Naive thymus-derived CD8-positive, alpha-beta T cell (primary cell): ENCODE measurements at places on chromosomes 7 and 10. TPM values are rescaled to one million over a fixed set of nuclear protein-coding genes. Genes with fewer than 3 reads are reported as not detected.

DNA sequence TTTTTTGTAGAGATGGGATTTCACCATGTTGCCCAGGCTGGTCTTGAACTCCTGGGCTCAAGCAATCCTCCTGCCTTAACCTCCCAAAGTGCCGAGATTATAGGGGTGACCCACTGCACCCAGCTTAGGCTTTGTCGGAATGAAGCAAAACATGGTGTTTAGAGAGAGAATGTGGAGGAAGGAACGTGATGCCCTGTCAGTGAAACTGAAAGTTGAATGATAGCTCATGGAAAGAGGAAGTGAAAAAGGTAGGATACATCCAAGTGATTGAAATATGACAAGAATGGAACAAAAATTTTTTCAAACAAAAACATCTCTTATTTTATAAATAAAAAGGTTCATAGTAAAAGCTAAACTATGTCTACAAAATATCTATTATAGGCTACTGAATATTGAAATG, 5.9 kb downstream of the AKAP9 start:
- no peak for DNase-seq

- no peak for DNase-seq
Measured at GRCh38 chr7:114630201-114630990, 215.8 kb downstream of the FOXP2 start.

DNA sequence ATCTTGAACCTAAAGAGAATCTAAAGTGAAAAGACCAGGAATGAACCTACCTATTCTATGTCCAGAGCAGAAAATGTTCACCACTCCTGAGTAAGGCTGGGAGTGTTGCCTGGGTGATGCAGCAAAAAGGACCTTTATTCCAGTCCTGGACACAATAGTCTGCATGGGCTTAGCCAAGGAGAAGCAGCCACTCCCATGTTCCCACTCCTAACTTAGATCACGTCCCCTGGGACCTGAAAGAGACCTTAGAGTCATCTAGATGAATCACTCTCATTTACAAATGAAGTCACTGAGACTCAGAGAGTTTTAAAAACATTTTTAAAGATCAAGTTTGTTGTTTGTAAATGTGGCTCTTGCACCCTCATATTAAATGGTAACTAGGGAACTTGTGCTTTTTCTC, 763.4 kb downstream of the KCNMA1 start:
- no peak for DNase-seq

DNA sequence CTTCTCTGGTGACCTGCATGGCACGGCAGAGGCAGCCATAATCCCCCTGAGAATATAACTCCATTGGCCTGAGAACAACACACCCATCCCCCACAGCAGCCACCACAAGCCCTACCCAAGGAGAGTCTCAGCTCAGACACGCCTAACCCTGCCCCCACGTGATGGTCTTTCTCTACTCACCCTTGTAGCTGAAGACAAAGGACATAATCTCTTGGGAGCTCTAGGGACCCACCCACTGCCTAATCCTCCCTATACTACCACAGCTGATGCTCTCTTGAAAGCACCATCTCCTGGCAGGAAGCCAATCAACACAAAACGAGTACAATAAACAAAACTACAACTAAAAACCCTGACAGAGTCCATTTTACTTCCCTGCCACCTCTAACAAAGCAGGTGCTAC, 30.7 kb upstream of the HPSE2 start:
- no peak for DNase-seq

DNA sequence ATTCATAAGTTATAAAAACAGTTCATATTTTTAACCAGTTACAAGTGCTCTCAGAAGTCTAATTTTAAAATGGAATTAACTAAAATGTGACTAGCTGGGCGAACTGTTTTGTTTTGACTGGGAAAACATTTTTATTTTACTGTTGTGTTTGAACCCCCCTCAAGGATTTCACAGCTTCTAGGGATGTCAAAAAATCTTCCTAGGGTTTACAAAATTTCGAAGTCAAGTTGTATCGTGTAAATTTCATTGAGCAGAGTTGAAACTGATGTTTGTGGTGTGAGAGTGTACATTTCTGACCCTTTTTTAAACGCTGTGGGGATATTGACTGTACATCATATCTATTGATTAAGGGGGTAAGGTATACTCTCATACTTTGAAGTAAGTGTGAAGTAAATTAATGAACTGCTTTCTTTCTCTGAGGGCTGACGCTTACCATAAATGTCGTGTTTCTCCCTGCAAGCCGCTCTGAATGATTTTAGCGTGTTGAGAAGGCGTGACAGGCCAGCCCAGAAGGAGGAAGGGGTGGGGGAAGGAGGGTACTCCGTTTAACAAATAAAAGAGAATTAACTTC, 1.8 kb upstream of the SP8 start:
- no peak for DNase-seq

DNA sequence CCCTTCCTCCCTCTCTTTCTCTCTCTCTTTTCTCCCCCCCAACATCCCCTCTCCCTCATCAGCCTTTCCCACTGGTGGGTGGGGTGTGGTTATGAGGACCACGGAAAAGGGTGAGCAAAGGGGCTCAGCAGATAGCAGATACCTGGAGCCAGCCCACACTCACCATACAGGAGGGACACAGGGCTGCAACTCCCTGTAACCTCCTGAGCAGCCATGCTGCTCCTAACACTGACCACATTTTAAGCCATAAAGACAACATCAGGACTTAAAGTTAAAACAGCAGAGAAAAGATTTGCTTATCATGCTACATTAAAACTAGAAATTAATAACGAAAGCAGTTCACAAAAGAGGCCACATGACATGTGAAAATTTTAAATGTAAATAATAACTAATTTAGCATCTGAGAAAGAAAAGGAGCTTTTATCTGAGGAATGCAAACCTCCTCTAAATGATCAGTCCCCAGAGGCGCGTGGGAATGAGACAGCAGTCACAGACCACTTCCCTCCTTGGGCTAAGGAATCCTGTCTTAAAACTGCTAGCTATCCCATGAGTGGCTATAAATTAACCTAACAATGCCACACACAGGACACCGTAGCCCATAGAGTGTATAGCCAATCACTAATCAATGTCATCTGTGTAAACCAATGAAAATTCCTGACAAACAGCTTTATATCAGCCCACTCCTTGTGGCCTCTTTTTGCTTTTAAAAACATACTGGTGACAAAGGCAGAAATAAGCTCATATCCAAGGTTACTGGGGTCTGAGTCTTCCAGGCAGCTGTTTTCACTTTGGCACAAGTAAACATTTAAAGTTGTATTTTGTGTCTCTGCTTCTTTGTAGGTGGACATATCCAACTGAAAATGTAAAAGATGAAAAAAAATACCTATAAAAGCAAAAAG, 33.3 kb downstream of the PKD1L1 start:
- no peak for DNase-seq

DNA sequence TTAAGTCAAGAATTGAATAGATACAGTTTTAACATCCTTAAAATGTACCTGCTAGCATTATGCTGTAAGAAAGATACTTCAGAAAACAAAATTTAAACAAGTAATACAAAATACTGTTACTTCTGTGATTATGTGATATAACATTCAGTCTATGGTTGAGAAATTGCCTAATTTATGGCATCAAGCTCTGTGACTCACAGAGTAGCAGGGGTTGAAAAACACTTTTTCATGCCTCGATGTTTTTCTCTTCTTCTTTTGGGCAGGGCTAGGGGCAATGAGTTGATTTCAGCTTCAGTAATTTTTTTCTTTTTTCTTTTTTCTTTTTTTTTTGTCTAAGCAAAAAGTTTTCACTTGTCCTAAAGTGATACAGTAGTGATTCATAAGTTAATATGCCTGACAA, 209.2 kb downstream of the MBL2 start:
- no peak for DNase-seq

- no peak for DNase-seq
Measured at GRCh38 chr10:103144041-103144440, 49.0 kb downstream of the NT5C2 start.

GRCh38 chr10:119595134-119595675, 1.6 kb downstream of the TIAL1 start:
- DNase-seq = no peak

GRCh38 chr10:62075414-62075813, 173.9 kb downstream of the ARID5B start:
- no peak for DNase-seq

DNA sequence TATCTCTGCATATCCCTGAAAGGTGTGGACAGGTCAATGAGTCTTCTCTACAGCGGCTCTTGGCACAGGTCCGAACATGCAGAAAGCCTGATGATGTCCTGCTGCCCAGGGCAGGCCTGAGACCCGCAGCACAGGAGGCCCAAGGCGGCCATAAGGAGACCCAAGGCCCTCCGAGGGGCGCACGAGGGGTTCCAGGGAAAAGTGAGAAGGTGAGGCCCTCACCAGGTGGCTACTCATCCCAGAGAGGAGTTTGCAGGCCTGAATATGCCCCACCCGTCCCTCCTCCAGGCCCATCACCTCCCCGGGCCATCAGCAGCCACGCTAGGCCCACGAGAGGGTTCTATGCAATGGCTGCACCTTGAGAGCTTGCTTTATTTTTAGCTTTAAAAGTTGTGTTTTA, 173.4 kb upstream of the RHEB start:
- DNase-seq = no peak

- DNase-seq = peak; percentile 72
Measured at GRCh38 chr10:22316286-22317075, at the start of gene COMMD3. Gene COMMD3 (plus strand): TSS chr10:22316388. CDS start chr10:22316418, 30 bp downstream.

- no peak for DNase-seq
Measured at GRCh38 chr10:4086131-4086898, 301.3 kb upstream of the KLF6 start.

- DNase-seq = no peak
Measured at GRCh38 chr10:83817797-83818196, 321.5 kb upstream of the GHITM start.

DNA sequence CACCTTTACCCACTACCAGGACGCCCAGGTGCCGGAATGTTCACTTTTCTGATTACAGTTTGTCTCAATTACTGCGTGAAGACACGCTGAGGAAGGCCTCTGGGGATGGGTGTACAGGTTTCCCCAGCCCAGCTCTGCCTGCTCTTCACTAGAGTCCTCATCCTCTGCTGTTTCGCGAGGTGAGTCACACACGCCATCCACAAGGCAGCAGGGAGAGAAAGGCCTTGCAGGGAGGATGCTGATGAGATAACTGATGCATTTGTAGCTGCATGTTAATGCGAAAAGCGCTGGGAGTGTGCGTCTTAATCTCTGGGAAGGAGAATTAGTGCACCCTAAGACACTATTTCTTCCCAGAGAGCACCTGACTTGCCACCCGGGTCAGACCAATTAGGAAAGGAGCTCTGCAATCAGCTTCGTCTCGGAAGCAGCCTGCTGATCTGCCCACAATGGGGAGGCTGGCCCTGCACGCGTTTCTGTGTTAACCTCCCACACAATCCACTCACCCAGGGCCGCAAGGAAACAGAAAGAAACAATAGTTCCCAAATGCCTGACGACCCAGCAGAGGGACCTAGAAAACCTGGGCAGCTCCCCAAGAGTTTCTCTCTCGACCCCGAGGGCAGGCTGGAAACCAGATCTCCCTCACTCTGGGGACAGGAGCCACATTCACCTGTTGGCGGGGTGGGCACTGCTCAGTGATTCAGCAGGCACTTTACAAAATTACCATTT, 578.7 kb downstream of the GLRX3 start:
- no peak for DNase-seq

DNA sequence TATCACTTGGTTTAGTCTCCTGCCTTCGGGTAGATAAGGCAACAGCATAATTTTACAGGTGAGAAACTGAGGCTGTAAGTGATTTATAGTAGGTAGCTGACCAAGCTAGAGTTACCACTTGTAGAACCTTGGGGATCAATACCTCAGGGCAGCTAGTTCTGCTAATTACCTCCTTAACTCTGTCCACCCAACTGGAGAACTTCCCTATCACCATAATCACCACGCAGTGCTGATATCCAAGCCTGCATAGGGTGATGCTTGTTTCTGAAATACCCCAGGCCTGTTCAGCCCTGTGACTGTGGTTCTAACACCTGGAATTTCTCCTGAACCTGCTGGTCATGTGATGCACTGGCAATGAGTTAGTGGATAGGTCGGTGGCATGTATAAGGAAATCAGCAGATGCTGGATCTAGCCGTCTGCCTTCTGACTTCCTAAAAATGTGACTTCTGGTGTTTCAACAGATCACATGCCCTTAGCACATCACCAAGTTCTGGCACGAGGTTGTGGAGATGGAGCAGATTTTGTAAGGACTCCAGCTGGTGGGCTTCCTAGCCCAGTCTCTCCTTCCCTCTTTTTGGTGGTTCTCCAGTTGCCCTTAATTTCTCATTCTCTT, 15.3 kb downstream of the PLAU start:
- no peak for DNase-seq

DNA sequence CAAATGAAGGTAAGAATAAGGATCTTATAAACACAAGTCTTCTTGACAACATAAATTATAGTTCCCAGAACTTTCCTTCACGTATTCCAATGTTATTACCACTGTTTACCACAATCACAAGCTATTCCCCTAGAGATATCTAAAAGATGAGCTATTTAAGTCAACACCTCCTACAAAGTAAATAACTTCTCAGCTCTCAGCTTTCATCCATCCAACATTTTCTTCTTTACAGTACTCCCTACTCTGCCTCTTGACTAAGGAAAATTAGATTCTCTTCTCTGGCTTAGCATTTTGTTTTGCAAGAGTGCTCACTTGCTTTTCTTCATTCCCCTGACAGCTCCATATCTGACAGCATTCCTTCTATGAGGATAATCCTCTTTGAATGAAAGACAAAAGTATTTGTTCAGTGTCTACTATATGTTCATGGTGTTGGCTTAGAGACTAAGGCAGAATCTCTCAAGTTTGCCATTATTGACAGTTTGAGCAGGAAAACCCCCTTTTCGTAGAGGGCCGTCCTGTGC, 93.0 kb upstream of the IL6 start:
- no peak for DNase-seq

DNA sequence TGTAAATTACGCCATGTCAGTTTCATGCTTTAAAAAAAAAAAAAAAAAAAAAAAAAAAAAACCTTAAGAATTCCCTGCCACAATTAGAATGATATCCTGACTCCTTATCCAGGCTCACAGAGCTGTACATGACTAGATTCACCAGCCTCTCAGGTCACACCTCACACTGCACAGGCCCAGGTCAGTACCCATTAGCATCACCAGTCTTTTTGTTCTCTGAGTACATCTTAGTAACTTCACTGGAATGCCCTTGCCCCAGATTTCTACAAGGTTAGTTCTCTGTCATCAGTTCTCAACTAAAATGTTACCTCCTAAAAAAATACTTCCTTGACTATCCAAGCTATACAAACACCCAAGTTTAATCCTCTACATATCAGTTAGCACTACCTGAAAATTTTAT, 211.0 kb downstream of the LRRN3 start:
- no peak for DNase-seq

DNA sequence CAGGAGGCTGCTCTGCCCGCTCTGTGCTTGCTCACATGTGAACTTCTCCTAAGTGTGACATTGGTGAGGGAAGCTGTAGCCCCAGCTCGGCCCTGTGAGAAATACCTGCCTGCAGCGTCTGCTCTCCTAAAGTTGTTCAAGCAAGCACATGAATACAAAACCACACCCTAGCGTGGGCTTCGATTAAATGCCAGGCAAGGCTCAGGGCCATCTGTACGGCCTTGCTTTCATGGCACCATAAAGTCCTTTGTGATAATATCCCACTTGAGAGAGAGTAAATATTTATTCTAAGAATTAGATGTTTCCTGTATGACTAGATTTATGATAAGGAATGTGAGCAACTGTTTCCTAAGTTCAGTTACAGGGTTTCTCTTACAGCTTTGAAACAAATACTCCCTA, 262.8 kb upstream of the KLF14 start:
- no peak for DNase-seq

The MET gene
- total RNA-seq = not detected

The ANKRD30A gene
- total RNA-seq = not detected

The TMEM270 gene
- not detected for total RNA-seq

The TUBB8 gene
- not detected for total RNA-seq

The CYP26C1 gene
- total RNA-seq = 0.44 TPM

The UCN3 gene
- total RNA-seq = not detected

The PDE6C gene
- not detected for total RNA-seq

The SPDYE8 gene
- total RNA-seq = not detected

The SDK1 gene
- total RNA-seq = 0.11 TPM

The FBXW4 gene
- total RNA-seq = 106 TPM

The CNPY1 gene
- not detected for total RNA-seq
